ENCODE measurements at places on chromosomes 7 and 10.

- DNase-seq: no peak
These were observed 99.3 kb upstream of the FAM20C start for GRCh38 chr7:92888-93672.

DNA sequence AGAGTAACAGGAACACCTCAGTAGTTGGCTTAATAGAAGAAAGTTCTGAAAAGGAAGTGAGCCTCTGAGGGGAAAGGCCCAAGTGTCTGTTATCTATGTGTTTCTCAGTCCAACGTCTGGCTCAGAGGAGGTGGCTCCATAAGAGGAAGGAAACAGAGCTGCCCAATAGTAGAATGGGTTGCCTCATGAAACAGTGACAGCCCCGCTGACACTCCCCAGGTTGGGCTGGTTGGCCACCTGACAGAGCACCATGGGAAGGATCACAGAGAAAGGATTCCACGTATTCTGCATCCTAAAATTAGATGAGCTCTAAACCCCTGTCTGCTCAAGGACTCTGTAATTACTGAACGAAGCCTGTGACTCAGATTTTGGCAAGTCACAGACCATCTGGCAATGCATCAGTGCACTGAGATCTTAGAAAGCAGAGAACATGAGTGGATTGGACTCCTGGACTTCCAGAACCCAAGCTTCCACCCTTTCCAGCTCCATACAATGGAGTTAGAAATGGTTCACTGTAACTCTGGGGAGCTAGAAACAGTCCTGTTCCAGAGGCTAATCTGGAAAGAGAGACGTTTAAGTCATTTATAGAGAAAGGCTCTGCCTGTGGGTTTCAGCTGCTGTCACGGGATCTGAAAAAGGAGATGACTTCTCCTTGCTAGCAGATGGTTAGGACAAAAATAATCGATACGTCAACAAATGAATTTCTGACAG is 2.9 kb downstream of the PKD2L1 start:
- DNase-seq: no peak

DNA sequence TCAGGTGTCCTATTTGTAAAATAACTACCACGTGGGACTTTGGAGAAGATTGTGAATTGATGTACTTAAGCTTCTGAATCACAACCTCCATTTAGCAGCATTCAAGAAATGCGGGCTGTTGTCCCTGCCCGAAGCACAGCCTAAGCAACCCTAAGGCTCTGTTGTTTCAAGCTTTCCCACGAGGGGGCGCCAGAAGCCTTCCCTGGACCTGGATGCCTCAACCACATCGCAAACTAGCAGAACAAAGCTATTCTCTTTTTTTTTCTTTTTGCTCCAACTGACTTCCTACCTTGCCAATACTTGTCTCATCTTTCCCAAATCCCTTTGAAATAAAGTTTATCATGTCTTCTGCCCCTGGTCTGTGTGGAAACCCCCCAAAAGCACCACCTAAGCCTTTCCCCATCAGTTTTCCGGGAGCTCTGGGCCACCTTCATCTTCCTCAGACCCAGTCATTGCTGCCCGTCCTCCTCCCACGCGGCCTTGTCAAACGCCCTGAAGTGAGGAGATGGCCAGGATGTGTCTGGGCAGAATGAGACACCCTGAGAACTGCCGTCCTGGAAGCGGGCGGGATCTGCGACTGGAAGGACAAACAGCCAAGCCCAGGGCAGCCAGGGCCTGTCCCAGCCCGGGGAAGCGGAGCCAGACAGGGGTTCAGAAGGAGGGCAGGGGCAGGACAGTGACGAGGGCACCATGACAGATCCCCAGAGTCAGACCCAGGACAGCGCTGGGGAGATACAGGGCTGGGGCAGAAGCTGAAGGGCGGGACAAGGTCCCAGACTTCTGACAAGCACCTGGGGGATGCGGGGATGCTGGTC is 112.7 kb downstream of the SLIT1 start:
- no peak for DNase-seq

- no peak for DNase-seq
These were observed 30.5 kb downstream of the ANXA8 start for GRCh38 chr10:47453141-47454007.

DNA sequence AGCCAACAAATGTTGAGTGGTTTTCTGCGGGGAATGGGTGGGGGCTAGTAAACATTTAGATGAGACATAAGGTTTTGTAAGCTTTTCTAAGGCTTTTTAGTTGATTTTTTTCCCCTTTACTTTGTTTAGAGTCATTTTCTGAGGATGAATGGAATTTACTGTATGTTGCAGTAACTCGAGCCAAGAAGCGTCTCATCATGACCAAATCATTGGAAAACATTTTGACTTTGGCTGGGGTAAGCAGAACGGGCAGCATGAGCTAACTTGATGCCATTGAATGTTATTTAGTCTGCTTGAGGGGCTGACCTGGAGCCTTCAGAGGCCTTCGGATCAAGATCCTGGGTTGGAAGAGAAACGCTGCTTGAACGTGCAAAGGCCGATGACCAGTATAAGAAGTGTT is 37.3 kb downstream of the FBH1 start:
- DNase-seq: no peak

DNA sequence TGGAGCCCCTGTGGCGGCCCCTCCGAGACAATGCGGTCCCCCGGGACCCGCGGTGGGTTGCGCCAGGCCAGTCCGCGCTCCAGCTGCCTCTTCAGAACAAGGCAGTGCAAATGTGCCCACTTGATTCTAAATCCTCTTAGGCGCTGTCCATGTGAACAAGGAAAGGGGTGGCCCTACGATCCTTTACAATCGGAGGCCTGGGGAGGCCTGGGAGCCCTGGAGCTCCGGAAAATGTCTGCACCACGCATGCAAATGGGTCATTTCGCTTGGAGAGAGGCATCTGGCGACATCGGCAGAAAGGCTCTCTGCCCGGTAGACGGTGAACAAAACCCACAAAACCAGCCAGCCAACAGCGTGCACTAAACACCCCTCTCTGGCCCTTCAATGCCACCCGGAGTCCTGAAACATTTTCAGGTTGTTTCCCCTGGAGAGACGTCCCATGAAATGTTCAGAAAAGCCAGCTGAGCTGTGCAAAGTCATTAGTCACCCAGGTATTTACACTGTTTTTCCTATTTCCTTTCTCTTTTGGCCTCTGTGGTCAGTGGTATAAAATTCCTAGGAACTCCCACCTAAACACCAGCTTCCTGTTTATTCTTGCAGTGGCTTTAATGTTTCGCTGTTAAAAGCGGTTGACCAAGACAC is 102.8 kb upstream of the ZNF438 start:
- peak; percentile 9 for DNase-seq

GRCh38 chr7:115356139-115356746 is 434.3 kb downstream of the MDFIC start:
- DNase-seq: no peak

DNA sequence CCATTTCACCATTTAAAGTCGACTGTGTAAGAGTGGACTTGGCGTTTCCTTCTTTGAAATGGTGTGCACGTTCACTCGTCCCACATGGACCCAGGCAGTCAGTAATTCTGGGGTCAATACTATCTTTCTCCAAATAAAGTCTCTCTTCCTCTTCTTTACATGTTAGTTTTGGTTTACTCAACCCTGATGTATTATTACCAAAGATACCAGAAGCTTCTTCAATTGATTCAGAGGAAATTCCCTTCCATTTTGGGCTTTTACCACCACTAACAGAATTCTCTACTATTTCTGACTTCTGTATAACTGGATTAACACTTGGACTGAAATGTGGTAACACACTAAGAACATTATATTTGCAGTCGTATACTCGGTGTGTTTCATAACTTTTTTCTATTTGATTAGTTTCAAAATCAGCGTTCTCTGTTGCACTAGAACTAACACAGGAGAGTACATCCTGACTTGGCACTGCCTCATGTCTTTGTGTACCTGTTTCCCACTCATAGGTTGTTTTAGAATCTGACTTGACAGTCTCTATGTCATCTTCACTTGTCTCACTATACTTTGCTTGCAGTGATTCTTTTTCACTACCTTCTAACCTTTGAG is 60.8 kb downstream of the LARP4B start:
- DNase-seq: no peak

- DNase-seq: no peak
These were observed 65.1 kb downstream of the RGS10 start for GRCh38 chr10:119477444-119477843.

- DNase-seq: no peak
These were observed 96.9 kb upstream of the CCDC71L start for GRCh38 chr7:106757846-106758245.

DNA sequence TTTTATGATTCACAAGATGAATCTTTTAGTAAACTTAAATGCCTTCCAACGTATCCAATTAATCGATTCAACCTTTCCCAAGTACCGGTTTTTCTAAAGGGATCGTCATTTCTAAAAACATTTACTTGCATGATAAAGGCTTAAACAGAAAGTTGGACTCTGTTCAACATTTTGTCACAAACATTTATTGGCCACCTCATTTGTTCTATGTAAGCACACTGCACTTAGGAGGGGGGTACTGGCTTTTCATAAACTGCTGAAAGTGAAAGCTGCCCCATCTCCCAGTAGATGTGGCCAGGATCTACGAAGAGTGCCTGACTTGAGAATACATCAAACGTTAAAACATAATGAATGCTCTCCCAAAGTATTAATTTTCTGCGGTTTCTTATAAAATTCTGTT is 37.3 kb upstream of the LAMB4 start:
- DNase-seq: no peak

All from iPS DF 19.7 (cell line).